ENCODE measurements at places on chromosomes 16 and 17. TPM values are rescaled to one million over a fixed set of nuclear protein-coding genes. Genes with fewer than 3 reads are reported as not detected.

DNA sequence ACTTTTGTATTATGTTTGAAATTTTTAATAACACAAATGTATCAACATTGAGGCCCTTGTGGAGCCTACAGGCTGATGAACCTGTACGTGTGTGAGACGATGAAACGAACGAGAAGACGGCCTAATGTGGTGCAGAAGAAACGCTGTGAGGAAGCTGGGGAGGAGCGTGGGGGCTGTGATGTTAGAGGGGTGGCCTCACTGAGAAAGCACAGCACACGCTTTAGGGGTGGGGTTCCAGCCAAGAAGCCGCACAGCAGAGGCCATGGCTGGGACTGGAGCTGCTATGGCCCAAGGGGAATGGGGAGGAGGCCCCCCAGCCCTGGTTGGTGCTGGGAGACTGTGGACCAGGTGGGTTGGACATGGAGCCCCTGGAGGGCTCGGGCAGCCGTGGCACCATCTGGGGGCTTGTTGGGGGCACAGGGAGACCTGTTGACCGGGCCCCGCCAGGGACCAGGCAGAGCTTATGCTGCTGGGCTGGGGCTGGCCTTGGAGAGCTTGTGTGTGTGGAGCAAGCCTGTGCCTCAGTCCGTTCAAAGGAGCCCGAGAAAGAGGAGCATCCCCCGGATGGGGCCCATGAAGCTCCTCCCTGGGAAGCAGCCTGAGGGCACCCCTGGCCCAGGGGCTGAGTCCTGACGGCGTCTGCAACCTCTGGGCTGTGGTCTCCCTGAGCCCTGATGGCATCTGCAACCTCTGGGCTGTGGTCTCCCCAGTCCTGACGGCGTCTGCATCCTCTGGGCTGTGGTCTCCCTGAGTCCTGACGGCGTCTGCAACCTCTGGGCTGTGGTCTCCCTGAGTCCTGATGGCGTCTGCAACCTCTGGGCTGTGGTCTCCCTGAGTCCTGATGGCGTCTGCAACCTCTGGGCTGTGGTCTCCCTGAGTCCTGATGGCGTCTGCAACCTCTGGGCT, 44.7 kb downstream of the METRNL start:
- DNase-seq = peak; percentile 60

DNA sequence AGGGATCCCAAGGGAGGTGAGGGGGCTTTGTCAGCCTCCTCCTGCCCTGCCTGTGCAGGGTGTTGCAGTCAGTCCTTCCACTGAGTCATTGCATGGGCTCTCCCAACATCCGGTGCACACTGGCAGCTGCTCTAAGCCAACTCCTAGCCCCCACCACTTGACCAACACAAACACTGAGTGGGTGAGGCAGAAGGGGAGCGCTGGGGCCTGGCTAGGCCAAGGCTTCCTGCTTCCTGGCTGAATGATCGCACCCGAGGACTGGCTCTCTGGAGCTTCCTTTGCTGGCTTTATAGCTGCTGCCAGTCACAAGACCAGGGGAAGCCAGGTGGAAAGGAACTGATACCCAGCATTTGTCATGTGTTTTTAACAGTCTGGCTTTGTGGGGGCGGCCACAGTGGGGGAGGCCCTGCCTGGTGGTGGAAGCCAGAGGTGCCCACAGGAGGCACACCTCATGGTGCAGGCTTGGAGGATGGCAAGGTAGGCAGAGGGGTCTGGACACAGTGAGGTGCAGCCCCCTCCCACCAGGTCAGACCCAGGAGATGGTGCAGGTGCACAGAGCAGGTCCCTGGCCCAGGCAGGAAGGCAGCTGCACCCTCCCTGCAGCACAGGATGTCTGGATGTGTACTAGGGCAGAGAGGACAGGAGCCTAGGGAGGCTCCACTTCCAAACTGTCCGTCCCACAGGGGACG, 6.8 kb downstream of the MPG start:
- DNase-seq = peak; percentile 85
- no peaks in the 10 kb centered on the region for H3K27me3 ChIP-seq
- no peak overlapping the region for H3K4me3 ChIP-seq
- peaks cover 20% of the 10 kb centered on the region for H3K4me1 ChIP-seq

DNA sequence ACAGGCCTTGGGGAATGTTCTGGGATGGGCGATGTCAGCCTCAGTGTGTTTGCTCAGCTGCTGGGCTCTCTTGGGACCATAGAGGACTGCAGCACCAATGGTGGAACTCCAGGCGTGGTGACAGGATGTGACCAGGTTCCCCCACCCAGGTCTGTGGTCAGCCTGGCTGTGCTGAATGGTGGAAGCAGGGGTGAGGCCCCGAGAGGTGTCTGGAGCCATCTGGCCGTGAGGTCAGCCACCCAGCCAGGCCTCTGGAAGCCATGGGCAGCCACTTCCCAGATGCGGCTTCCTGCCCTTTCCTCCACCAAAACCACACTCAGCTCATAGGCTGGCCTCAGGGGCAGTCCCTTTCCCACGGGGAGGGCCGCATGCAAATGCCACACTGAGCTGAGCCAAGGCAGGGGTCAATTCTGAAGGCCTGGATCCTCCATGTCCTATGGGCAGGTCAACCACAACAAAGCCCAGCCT, 7.8 kb upstream of the MAPK7 start:
- no peaks in the 10 kb centered on the region for H3K27me3 ChIP-seq
- H3K36me3 ChIP-seq = no peaks in the 10 kb centered on the region
- H3K4me1 ChIP-seq = no peaks in the 10 kb centered on the region

SPHK1 gene
- polyA plus RNA-seq = 9.7 TPM

CNTROB gene
- 16.8 TPM for polyA plus RNA-seq

Data from sigmoid colon (tissue), 7 donors.